ENCODE measurements at places on chromosomes 5 and 9.

GRCh38 chr9:34693560-34693959, 2.5 kb upstream of the CCL19 start:
- DNase-seq = no peak

GRCh38 chr5:181233801-181234454, 9.8 kb downstream of the RACK1 start:
- no peak for DNase-seq

GRCh38 chr9:121598167-121598964, 53.1 kb upstream of the DAB2IP start:
- peak; percentile 75 for DNase-seq

DNA sequence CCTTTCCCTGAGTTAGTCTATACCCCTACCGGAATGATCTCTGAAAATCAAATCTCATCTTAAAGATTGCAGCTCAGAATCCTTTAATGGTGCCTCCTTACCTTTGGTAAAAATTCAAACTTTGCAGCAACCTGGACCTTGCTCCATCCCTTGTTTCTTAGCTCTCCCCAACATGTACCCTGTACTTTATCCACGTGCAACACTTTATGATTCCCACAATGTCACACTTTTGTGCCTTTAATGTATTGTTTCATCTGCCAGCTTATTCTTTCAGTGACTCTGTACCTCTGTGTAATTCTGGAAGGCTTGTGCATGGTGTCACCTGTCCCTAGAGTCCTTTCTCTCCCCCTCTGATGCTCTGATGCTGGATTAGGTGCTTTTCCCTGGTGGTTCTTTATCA, 9.5 kb downstream of the ACO1 start:
- DNase-seq = no peak

- DNase-seq = no peak
Measured at GRCh38 chr5:177029498-177029897, 7.0 kb downstream of the ZNF346 start.

GRCh38 chr9:68741704-68742332, 36.8 kb downstream of the PIP5K1B start:
- no peak for DNase-seq

- DNase-seq = no peak
Measured at GRCh38 chr9:134315716-134316448, 10.4 kb upstream of the RXRA start.

- peak; percentile 16 for DNase-seq
Measured at GRCh38 chr5:132714456-132715307, 22.7 kb downstream of the KIF3A start.
